SK-N-SH (cell line): ENCODE measurements at places on chromosomes 3 and 15.

- DNase-seq, result no peak
Observed at GRCh38 chr3:170801597-170801996, 68.4 kb downstream of the RPL22L1 start.

GRCh38 chr3:63070476-63070810 is 195.2 kb upstream of the CADPS start:
- no peak for DNase-seq

GRCh38 chr15:41950489-41950888 is 21.9 kb downstream of the EHD4 start:
- DNase-seq, result no peak

DNA sequence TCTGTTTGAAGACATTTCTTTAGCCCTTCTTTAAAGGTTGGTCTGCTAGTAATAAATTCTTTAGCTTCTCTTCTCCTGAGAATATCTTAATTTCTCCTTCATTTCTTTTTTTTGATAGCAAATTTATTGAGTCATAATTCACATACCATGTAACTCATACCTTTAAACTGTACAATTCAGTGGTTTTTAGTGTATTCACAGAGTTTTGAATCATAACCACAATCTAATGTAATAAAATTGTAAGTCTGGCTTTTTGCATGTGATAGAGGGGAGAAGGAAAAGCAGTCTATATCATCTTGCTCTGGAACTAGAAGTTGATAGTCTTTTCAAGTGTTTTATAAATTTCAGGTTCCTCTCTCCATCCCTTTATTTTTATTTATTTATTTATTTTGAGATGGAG is 81.3 kb downstream of the APBA2 start:
- no peak for DNase-seq

GRCh38 chr3:189304465-189305351 is 132.9 kb downstream of the TPRG1 start:
- no peak for DNase-seq

DNA sequence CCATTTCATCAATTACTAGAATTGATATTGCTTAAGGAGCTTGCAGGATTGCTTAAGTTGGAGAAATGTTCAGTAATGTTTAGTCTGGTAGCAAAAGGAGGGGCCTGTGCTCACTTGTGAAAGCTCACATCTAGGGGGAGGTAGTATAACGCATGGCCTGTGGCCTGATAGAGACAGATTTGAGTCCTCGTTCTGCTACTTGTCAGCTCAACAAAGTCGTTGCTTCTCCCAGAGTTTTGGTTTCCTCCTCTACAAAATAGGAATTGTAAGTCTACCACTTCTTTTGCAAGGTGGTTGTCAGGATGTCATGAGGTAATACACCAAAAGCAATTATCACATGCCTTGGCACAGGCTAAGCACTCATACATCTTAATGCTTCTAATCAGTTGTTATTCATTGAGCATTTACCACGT is 1.3 kb downstream of the ST3GAL6 start:
- DNase-seq, result no peak

- DNase-seq, result no peak
Observed at GRCh38 chr3:108388136-108389132, 92.1 kb downstream of the HHLA2 start.
